ENCODE measurements at places on chromosomes 5 and 9. TPM values are rescaled to one million over a fixed set of nuclear protein-coding genes. Genes with fewer than 3 reads are reported as not detected.

Gene IFNA8
- not detected for total RNA-seq

Gene GKAP1
- total RNA-seq: 4.4 TPM

Gene SMIM3
- 19.1 TPM for total RNA-seq

Gene ZCCHC7
- total RNA-seq: 13.3 TPM

Gene SPINK14
- not detected for total RNA-seq

Gene NDST1
- 44.3 TPM for total RNA-seq

Data from A549 treated with dexamethasone at 1 μM for 4 hours (cell line).